Amniotic stem cell (primary cell): ENCODE measurements at places on chromosomes 11 and 22.

DNA sequence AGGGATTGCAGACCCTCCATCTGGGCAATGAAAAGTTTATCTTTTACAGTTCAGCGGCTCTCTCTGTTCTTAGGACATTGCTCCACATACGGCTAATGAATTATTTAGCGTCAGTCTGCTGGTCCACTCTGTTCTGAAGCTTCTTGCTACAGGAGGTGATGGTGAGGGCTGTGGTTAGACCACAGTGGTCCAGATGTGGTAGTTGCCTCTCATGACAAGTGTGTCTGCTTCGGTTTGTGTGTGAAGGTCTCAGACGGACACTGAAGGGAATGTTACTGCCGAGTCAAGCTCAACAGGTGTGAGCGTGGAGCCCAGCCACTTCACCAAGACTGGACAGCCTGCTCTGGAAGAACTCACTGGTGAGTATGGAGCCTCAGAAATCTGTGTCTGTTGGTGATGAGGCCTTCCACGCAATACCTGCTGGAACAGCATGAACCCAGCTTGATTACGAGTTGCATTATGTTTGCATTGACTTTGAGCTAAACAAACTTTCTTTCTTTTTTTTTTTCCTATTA lies 220.8 kb downstream of the DBX1 start:
- DNase-seq: no peak

DNA sequence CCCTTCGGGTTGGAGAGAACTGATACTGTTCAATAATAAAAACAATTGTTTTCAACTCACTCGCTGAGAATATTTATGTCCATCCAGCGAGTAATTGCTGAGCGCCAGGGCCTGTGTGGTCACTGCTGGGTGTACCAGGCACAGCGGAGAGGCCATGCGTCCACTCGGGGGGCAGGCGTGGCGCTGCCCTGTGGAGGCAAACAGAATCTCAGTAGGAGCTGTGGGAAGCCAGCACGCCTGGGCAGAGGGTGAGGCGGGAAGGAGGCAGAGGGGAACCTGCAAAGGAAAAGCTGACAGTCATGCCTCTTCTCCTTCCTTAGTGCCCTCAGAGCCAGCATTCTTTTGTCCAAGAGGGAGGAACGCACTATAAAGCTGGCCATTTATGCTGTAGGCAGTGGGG lies 11.4 kb downstream of the GLB1L3 start:
- DNase-seq: no peak

DNA sequence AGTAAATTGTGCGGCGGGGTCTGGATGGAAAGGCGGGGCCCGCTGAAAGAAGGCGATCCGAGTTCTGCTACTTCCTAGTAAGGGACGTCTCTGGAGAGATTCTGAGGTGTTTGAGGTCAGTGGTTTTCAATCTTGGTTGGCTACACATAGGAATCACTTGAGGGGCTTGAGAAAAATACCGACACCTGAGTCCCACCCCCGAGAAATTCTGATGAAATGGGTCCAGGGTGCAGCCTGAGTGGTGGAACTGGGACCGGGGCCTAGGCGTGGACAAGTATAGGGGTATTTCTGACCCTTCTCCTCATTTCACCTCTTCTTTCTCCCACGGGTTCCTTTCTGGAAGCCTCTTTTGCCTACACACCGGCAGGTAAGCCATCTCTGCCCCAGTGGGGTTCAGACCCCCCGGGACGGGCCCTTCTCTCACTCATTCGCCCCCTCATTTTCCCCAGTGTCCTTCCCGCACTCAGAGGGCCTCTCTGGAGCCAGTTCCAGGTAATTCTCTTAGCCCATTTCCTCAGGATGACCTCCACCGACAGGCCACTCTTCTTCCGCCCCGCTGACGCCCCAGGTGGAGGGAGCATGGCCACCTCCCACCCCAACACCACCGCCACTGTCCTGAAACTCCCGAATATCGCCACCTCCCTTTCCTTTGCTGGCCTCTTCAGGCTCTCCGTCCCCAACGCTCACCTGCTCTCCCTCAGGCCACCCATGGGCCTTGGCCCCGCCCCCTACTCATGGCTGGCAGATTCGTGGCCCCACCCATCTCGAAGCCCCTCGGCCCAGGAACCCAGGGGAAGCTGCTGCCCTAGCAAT lies 11.8 kb downstream of the ROBO3 start:
- DNase-seq: no peak

- DNase-seq: no peak
These were observed 11.3 kb upstream of the CCDC86 start for GRCh38 chr11:60830478-60831142.

DNA sequence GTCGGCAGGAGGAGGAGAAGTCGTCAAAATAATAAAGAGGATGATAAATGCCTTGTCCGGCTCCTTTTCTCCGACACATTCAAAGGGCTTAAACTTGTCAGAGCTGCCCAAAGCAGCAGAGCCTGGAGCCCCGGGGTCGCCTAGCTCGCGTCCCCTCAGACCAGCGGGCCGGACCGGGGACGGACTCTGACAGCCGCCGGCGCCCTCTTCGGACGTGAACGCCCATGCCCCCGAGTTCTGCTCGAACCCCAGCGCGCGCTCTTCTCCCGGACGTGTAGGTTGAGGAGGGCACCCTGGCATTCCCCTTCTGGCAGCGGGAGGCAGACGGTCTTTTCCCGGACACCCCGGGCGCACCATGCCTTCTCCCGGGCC lies 999 bp downstream of the FGF3 start:
- no peak for DNase-seq

GRCh38 chr11:19209617-19210370 lies 8.0 kb upstream of the CSRP3 start:
- DNase-seq: no peak

DNA sequence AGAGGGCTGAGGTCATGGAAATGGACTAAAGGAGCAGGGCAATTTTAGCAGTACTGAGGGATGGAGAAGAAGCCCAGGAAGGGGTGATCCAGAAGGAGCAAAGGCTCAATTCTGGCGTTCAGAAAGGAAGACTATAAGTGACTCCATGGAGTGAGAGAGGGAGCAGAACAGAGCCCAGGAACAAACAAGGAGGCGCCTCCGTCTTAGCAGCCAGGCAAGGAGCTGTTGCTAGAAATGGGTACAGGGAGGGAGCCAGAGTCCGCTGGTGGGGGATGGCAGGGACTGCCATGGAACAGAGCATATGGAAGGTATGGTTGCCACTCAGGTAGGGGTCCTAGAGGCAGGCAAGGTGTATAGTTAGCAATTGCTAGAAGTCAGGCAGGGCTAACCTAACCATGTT lies 20.5 kb upstream of the STK33 start:
- DNase-seq: no peak

DNA sequence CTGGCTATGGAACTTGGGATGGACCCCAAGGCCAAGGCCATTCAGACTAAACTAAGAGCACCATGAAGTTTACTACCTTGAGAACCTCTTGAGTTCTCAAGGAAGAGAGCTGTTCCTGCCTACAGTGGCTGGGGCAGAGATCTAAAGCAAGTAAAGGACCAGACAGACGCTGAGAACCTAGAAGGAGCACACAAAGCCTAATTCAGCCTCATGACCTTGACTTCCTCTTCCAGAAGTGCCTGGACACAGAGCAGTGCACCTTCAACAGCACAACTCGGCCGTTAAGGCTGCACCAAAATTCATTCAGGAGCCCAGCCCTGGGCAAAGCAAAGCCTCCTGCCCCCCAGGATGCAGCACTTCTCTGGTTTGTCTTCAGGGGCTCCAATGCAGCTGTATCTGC lies 82.9 kb upstream of the AKIP1 start:
- no peak for DNase-seq

DNA sequence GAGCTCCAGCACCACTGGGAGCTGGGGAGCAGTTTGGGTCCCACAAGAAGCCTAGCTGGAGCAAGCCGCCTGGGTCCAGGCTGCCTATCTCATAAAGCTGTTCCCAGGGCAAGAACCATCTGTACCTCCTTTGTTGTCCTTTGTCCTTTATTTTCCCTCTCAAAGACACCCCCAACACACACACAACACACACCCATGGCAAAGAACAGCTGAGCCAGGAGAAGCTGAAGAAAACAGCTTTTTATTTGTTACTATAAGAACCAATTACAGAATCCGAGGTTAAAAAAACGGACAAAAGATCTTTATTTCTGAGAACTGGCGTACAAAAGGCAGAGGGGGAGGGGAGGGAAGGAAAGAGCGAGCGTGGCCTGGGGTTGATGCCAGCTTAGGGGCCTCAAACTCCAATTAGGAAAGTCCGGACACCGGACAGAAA lies 1.7 kb upstream of the TUT1 start:
- no peak for DNase-seq

DNA sequence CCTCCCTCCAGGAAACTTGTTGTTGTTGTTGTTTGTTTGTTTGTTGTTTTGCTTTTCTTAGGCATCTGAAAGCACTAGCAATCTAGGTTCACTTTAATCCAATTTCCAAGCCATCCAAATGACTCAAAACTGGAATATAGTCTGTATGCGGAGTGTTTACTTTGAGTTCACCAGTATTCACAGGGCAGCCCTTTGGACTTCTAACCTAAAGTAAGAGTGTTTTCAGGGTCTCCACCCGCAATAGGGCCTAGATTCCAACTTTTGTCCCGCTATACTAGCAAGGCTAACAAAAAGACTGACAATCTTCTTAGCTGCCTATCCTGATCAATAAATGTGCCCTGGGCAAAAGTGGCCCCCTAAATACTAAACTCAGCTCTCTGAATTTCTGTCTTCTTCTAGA lies 13.6 kb downstream of the PGM2L1 start:
- DNase-seq: no peak

- no peak for DNase-seq
These were observed 124.3 kb downstream of the TRIM29 start for GRCh38 chr11:120013325-120014250.

DNA sequence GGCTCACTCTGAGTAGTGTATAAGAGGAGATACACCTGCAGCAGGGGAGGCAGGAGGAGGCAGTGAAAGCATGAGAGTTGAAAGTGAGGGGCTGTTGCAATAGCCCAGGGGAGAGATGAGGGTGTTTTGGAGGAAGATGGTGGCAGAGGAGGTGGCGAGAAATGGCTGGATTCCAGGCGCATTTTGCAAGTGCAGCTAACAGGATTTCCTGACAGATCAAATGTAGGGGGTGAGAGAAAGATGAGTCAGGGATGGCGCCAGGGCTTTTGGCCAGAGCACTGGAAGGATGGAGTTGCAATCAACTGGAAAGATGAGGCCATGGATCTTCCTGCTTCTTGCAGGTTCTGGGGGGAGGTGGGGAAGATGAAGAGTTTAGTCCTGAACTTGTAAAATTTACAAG lies 16.8 kb upstream of the TSPAN18 start:
- no peak for DNase-seq

- no peak for DNase-seq
These were observed 96.6 kb downstream of the TP53I11 start for GRCh38 chr11:44854086-44854485.

- no peak for DNase-seq
These were observed 107.6 kb downstream of the SHANK2 start for GRCh38 chr11:71144736-71145135.

DNA sequence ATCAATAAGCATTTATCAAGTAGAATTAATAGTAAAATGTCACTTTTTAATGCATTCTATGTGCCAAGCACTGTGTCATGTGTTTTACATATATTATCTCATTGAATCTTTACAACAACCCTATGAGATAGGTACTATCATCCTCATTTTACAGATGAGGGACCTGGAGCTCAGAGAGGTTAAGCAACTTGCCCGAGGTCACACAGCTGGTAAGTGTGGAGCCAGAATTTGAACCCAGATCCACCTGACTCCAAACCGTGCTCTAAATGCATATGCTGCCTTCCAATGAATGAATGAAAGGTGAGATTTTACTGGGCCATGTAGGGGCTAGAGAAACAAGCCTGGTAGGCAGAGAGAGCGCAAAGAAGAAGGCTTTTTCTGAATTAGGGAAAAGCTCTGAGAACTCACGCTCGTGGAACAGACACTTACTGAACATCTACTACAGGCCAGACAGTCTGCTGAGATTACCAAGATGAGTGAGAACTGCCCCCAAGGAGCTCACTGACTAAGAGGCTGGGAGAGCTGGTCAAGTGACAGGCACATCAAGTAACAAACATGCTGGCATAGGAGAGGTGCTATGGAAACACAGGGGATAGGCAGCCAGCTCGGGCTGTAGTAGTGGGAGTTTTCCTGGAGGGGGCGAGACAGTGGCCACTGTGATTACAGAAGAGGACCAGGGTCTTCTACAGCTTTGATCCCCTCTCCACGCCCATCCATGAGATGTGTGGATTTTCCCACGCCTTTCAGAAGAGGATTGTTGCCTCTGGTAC lies 4.4 kb downstream of the ABCG4 start:
- DNase-seq: no peak

- peak; percentile 89 for DNase-seq
These were observed at the start of gene TAGLN for GRCh38 chr11:117199053-117199915. TSS of gene TAGLN (plus strand) at chr11:117199370. CDS start at chr11:117203014, 3,644 bp downstream.

- DNase-seq: no peak
These were observed 19.4 kb upstream of the BAIAP2L2 start for GRCh38 chr22:38129856-38130255.

DNA sequence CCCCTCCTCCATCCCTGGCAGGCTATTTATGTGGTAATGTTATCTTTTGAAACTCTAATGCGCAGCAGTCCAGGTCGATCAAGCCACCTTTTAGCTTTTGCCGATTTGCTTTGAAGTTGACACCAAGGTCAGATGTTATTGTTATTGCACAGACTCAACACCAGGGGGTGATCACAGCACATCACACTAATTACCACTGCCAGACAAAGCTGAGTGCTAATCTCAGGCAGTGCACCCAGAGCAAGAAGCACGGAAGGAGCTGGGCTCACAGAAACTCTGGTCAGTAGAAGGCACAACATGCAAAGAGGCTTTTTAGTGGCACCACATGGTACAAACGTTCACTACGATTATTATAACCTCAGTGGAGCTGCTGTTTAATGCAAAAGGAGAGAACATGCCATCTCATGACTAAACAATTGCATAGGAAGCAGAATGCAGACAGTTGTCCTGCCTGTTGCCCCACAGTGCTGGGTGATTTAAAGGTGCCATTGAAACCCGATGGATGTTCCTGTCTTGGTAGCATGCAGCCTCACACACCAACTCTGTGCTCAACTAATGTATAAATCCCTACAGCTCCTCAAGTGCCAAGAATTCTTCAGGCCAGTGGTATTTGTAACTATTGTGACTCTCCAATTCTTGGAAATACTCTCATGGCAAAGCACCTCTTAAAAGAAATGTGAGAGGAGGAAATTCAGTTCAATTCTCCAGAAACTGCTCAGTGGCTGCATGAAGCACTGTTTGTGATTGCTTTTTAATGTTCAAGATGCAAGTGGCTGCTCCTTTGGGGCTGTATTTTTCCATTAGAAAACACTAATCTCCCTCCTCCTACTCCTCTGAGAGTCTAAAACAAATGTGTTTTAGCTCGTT lies 353.9 kb upstream of the DDI1 start:
- DNase-seq: peak; percentile 39

- DNase-seq: no peak
These were observed 1.2 kb upstream of the APOBEC3C start for GRCh38 chr22:39012533-39013511.

GRCh38 chr22:33923660-33924246 lies 3.5 kb upstream of the LARGE1 start:
- peak; percentile 63 for DNase-seq
